ENCODE measurements at places on chromosomes 1 and 21.
A peak's percentile ranks its signal among the peaks of the same experiment; 100 is the strongest.

DNA sequence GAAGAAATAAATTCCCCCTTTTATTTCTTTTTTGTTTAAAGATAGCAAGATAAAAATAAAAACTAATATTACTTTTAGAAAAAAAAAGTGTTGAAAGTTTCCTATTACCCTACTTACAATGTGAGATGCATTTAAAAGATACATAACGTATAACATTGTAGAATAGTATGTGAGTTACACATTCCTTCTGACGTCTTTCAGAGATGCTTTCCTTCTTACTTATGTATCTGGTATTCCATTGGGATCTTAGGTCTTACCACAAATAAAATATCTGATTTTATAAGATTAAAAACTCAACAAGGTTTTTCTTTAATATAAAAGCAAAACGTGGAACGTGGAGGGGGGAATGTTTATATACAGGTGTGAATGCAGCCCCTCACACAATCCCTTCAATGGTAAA is 147.2 kb upstream of the ETS2 start:
- no peak for DNase-seq

- no peak for DNase-seq
Measured at GRCh38 chr1:8408151-8408839, 90.4 kb downstream of the SLC45A1 start.

DNA sequence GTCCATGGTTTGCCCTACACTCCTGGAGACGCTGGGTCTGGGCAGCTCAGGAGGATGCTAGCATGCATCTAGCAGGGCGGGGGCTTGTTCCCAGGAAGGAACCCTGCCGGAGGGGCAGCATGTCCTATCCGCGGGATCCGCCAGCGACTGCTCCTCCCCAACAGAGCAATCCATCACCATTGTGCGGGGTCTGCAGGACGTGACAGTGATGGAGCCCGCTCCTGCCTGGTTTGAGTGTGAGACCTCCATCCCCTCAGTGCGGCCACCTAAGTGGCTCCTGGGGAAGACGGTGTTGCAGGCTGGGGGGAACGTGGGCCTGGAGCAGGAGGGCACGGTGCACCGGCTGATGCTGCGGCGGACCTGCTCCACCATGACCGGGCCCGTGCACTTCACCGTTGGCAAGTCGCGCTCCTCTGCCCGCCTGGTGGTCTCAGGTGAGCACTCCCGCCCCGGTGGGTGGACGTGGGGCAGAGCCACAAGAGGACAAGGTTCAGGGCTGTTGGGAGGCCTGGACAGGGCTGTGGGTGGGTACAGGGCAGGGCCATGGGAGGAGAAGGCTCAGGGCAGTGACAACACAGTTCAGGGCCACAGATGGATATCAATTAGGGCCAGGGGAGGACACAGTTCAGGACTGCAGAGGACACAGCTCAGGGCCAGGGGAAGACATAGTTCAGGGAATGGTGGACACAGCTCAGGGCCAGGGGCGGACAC is 71.3 kb downstream of the OBSCN start:
- no peak for DNase-seq

- DNase-seq, result no peak
Measured at GRCh38 chr1:245541369-245541768, 386.6 kb downstream of the KIF26B start.

DNA sequence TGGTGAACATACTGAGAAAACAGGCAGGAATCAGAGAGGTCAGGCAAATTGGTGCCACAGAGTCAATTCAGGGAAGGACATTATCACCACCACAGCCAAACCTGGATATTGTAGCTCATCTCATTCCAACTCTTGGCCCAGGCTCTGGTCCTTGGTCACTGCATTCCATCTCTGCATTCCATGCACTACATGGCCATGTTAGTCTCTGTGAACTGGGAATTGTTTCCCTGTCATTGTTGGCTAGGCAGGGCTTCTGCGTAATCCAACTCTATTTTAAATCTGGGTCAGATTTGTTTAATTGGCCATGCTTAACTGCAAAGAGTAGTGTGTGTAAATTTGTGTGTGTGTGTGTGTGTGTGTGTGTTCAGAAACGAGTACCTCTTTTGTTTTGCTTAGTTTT is 837.6 kb upstream of the ADAMTS5 start:
- no peak for DNase-seq

- no peak for DNase-seq
Measured at GRCh38 chr1:64194168-64195080, 9.0 kb upstream of the UBE2U start.

DNA sequence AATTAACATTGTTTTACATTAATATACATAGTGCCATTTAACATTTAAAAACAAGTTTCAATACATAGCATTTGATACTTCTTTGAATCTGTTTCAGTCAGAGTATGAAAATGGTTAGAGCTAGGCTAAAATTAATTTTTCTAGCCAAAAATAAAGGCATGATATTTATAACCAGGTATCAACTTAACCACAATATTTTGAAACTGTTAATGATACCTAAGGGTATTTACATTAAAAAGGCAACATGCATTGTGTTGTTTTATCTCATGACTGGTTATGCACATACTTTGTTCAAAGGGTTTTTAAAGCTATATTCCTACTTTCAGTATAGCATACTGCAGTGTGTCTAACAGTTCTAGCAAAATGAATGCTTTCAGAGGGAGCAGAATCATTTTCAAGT is 130.0 kb downstream of the HS2ST1 start:
- no peak for DNase-seq

DNA sequence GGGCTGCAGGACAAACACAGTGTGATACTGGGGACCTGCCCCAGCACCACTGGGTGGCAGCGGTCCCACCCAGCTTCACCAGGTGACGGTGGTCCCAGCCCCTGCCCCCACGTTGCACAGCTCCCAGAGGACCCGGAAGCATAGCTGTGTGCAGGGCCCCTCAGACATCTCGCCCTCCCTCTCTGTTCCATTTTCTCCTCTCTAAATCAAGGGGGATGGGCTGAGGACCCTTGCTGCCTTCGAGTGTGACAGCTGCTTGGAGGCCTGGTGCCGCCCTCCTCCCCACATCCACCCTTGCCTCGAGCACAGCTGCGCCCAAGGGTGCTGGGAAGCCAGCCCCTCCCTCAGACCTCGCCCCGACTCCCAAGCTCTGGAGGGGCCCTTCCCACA is 16.1 kb upstream of the LRRC3 start:
- no peak for DNase-seq

GRCh38 chr1:244111027-244111426 is 59.9 kb downstream of the ZBTB18 start:
- no peak for DNase-seq

- DNase-seq, result no peak
Measured at GRCh38 chr1:230171356-230172015, 104.4 kb downstream of the GALNT2 start.

- no peak for DNase-seq
Measured at GRCh38 chr1:147080006-147080661, 92.1 kb downstream of the PRKAB2 start.

GRCh38 chr1:244050835-244051444 is at the start of gene ZBTB18:
TSS of gene ZBTB18 (plus strand) at chr1:244051283. CDS start at chr1:244051432, 149 bp downstream.
- DNase-seq, result peak; percentile 28

- DNase-seq, result no peak
Measured at GRCh38 chr1:192846950-192847349, 38.1 kb downstream of the RGS2 start.

- no peak for DNase-seq
Measured at GRCh38 chr1:228226956-228227791, 19.3 kb downstream of the OBSCN start.

- DNase-seq, result no peak
Measured at GRCh38 chr1:215720126-215720525, 153.0 kb downstream of the KCTD3 start.

GRCh38 chr1:86288586-86289147 is 107.5 kb downstream of the ODF2L start:
- DNase-seq, result no peak

DNA sequence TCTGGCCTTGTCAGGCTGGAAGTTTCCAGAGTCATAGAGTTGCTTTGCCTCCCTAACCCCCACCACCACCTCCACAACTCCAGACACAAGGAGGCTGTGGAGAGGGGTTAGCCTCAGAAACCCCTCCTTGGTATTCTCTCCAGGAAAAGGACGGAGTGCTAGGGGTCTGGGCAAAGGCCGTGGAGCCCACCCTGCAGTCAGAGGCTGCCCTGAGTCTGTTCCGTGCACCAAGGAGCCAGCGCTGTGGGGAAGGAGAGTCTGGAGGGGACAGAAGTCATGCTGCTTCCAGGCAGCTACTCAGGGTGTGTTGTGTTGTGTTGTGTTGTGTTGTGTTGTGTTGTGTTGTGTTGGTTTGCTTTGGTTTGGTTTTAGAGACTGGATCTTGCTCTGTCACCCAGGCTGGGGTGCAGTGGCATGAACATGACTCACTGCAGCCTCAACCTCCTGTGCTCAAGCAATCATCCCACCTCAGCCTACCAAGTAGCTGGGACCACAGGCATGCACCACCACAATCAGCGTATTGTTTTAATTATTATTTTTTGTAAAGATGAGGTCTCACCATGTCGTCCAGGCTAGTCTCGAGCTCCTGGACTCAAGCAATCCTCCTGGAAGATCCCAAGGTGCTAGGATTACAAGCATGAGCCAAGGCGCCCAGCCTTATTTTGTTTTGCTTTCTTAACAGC is 122.2 kb upstream of the TMEM51 start:
- no peak for DNase-seq

- DNase-seq, result peak; percentile 70
Measured at GRCh38 chr1:23838401-23838866, 13.2 kb upstream of the HMGCL start.

DNA sequence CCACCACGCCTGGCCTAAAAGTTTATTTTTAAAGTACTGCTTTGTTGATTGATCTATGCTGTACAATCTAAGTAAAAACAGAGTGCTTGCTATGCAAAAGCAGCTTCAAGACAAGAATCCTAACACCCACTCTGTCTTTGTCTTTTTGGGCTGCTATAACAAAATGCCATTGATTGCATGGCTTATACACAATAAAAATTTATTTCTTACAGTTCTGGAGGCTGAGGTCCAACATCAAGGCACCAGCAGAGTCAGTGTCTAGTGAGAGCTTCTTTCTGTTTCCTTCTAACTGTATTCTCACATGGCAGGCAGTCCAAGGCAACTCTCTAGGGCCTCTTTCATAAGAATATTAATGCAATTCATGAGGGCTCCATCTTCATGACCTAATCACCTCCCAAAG is 63.6 kb upstream of the GJA5 start:
- no peak for DNase-seq

DNA sequence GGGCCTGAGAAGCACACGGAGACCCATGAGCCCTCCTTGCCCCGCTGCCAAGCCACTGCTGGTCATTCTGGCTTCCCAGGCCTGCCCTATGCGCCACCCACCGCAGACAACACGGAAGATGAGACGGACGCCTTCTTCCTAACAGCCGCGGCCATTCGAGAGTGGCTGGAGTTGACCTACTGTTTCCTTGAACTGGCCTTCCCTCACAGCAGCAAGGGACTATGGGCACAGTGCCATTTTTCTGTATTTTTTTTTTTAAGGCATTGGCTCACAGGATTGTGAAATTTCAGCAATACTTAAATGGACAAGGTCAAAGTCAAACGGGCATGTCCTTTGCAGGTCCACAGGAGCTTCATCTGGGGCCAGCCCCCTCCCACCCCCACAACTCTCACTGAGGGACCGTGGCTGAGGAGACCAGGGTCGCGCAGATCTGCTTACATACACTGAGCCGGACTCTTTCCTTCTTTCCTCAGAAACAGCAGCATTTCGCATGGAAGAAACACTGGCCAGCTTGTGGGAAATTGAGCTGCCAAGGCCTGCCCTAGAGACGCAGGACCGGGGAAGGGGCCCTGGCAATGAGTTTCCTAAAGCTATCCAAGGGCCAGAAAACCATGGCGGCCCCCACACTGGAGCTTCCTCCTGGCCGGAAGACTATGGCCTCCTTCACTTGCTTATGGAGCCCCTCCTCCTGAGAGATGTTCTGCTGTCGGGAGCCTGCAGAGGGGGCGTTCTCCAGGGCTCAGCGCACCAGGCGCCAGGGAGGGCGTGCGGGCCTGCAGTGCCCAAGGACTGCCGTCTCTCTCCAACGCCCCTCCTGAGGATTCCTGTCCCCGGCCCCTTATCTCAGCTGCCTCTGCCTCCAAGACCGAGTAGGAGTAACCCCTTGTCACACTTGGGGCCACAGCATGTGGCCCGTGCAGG is 98.9 kb downstream of the PGBD5 start:
- no peak for DNase-seq

- no peak for DNase-seq
Measured at GRCh38 chr21:30579346-30579745, 10.9 kb downstream of the KRTAP22-2 start.

DNA sequence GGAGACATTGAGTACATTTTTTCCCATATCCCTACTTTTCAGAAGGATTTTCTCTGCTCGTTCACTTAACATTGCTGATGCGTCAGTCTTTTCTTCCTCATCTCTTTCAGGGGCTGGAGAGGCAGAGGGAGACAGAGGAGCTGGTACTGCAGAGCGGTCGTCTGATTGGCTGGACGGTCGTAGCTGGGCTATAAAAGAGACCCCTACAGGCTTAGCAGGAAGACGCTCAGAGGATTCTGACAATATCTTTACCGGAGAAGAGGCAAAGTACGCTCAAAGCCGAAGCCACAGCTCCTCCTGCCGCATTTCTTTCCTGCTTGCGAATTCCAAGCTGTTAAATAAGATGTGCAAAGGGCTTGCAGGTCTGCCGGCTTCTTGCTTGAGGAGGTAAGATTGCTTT is at the start of gene RGS4:
Gene RGS4 (plus strand): TSS at position 220 of the 400 bp plus-strand sequence. CDS start 124 bp downstream, at position 344.
- peak; percentile 21 for DNase-seq

DNA sequence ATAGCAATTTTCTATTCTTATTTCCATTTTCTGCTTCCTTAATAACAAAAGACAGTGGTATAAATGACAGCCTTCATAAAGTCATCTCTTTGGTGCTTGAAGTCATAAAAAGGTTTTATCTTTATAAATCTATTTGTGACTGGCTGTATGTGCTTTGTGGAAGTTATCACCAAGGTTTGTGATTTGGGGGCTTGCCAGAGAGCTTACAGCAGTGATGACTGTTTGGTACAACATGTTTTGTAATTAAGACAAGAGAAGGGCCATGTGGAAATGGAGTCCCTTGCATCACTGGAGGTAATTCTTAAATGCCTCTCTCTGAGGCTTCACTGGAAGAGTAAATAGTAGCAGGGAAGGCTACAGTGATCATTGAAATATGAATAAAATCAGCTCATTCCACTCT is 2.7 kb downstream of the SLC35F3 start:
- DNase-seq, result no peak

DNA sequence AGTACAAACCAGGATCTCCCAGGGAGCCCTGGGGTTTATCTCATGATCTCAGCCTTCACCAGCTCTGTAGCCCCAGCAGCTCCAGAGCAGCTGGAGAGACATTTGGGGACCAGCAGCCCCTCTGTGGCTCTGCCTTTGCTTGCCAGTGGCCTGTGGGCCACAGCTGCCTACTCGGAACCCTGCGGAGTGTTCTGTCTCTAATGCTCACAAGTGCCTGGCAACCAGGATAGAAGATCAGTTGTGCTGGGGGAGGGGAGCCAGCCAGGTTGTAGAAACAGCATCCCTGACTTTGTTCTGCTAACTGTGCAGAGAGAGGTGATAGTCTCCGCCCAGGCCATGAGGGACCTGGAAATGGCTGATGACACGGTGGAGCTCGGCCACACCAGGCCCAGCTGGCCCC is 50.9 kb upstream of the KCNJ15 start:
- no peak for DNase-seq

GRCh38 chr1:39940253-39940652 is 14.7 kb upstream of the MFSD2A start:
- DNase-seq, result no peak

All from Jurkat, Clone E6-1 (cell line).